T-helper 1 cell (primary cell): ENCODE measurements at places on chromosomes 1 and 21.

DNA sequence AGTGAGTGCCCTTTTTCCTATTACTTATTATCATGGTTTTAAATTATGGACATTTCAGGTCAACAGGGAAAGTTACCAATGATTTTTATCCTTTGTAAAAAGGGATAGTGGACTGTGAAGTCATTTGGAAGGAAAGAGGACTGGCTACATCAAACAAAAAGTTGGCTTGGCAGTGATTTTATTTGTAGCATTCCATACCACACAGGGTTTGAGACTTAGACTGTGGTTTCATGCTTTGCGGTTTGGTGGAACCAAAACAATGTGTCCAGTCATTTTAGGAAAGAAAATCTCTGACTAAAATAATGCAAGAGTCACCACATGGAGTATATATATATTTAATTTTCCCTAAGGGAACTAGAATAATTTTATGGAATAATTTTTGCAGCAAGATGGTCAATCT, 239.5 kb downstream of the HMCN1 start:
- DNase-seq, result no peak

GRCh38 chr1:22364764-22365163, 86.9 kb upstream of the ZBTB40 start:
- DNase-seq, result no peak

DNA sequence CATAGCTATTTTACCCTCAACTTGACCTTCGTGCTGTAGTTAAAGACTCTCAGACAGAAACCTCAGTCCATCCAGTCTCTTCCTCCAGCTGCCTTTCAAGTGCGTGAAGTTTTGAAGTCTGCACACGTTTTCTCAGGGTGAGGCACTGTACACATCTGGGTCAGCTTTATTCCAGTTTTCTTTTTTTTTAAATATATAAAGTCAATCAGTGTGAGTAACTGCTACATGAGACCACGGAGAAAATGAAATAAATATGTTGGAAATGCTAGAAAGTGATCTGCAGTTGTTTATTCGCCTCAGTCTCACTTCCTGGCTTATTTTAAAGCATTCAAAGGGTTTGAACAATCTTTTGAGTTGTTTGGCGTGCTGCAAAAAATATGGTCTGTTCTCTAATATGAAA, 135.7 kb downstream of the ROR1 start:
- DNase-seq, result no peak

GRCh38 chr1:180239145-180240096, 9.4 kb downstream of the LHX4 start:
- no peak for DNase-seq

- no peak for DNase-seq
These were observed 7.4 kb downstream of the GBP4 start for GRCh38 chr1:89191314-89191713.

DNA sequence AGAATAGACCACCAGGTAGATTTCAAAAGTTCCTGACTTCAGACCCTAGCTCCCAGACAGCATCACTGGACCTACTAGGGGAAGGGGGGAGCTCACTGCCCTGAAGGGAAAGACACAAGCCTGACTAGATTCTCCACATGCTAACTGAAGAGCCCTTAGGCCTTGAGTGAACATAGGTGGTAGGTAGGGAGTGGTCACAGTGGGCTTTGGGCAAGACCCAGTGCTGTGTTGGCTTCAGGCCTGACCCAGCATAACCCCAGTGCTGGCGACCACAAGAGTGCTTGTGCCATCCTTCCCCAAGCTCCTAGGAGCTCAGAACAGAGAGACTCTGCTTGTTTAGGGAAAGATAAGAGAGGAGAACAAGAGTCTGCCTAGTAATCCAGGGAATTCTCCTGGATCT, 51.1 kb upstream of the ACADM start:
- no peak for DNase-seq

DNA sequence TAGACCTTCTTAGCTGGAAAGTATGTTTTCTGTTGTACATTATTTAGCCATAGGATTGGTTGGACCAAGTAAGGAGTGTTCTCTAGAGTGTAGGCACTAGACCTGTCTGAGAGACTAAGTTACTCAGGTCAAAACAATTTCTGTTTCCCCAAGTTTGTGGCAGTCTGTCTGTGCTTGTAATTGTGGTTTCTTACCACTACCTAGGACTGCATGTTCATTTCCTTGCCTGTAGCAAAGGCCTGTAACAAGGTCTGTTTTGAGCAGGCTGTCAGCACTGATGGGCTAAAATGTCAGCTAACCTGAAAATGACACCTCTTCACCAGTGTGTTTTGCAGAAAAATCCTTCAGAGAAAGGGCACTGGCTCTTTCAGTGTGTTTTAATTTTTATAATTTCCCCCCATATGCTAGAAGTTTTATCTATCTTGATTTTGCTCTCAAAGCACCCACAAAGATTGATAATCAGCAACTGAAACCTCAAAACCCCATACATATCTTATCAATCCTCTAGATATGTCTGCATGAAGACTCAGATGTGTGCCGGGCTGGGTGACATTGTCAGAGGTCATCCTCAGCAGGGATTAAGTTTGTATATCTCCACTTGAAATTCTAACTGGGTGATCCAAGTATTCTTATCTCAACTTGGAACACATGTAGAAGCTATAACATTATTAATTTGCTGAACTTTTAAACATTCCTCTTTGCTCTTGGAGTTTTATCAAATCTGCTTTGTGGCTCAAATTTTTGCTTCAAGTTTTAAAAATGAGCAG, 50.7 kb upstream of the ST6GALNAC3 start:
- no peak for DNase-seq

DNA sequence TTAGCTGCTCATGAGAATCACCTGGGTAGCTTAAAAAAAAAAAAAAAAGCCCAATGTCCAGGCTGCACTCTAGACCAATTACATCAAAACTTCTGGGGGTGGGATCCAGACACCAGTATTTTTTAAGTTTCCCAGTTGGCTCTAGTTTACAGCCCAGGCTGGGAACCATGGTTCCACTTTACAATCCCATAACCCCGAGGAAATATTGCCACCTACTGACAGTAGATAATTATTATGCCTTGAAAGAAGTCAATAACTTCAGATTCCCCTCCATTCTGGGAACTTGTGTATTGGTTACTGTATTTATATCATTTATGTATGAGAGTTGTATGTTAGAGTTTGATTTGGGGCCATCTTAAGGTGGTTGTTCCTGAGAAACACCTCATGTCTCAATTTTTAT, 100.2 kb downstream of the SPATA46 start:
- DNase-seq, result no peak

GRCh38 chr1:230073371-230074035, 6.5 kb downstream of the GALNT2 start:
- no peak for DNase-seq

GRCh38 chr1:31399976-31400375, 13.0 kb upstream of the SERINC2 start:
- no peak for DNase-seq

- no peak for DNase-seq
These were observed 223.3 kb downstream of the GPATCH2 start for GRCh38 chr1:217407534-217408001.

DNA sequence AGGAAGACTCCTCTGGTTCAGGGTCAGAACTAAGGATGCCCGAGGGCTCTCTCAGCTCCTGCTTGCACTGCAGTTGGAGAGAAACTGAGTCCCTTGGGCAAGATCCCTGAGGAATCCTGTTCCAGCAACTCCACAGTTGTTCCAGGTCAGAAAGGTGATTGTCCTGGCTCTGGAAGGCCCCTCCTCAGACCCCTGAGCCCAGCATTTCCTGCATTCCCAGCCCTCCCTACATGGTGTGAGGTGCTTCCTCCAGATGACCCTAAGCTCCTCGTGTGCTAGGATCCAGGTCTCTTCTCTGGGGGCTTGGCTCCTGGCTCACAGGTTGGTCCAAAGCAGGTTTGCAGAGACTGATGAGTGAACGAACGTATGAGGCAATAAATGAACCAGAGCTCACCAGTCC, 11.5 kb downstream of the LDLRAD1 start:
- DNase-seq, result no peak

- no peak for DNase-seq
These were observed 5.1 kb upstream of the HDAC1 start for GRCh38 chr1:32286763-32287162.

DNA sequence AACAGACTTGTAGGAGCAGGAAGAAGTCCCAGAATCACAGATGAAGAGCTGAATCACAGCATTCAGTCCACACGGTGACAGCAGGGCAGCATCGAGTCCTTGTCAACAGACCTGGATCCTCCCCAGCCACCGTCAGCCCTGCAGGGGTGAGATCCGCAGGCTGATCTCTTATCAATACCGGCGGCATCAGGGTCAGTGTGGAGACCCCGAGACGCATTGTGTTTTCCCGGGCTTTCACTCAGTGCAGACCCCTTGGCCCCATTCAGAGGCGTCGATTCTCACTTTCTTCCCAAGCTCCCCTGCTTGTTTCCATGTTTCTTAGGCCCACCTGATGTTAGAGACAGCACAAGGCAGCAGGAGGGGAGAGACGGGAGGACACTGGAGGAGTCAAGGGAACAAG, 609.6 kb downstream of the PTPRU start:
- DNase-seq, result no peak

DNA sequence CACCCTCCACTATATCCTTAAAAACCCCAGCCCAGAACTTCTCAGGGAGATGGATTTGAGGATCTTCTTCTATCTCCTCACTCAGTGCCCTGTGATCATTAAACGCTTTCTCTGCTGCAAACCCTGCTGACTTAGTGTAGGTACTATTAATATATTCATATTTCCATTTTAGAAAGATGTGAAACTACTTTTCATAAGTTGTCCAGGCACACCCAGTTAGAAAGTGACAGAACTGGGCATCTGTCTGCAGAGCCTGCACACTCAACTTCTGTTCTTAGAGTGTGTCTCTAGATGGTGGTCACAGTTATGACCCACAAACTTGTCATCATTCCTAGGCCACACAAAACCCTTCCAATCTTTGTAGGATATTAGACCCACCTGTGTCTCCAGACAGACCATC, 55.0 kb downstream of the FCRL5 start:
- no peak for DNase-seq

DNA sequence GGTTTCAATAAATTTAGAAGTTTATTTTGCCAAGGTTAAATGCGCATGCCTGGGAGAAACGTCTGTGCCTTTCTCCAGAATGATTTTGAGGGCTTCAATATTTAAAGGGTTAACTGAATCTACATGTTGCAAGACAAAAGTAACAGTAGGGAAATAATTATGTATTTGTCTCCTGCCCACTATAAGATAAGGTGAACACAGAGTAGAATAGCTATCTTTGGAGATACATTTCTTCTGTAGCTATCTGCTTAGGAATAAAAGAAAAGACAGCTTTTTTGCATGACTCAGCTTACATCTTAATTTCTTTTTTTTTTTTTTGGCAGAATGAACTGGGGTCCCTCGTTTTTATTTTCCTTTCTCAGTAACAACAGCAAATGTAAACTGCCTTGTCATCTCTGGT, 1351.6 kb downstream of the AMY1C start:
- no peak for DNase-seq

DNA sequence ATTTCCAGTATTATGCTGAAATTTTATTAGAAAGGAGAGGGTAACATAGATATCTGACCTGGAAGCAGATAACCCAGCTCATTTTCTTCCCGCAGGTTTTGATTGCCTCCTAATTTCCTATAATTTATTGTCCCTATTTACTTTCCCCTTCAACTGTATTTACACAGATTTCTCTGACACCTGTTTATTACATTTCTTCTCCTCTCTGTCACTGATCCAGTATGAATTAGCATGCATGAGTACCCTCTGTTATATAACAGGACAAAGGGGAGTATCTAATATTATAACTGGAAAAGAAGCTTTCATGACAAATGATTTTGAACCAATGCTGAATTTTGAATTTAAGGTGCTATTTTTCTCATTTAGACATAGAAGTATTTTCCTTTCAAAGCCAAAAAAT, 37.4 kb downstream of the DENND1B start:
- DNase-seq, result no peak

- no peak for DNase-seq
These were observed 55.5 kb downstream of the CASQ2 start for GRCh38 chr1:115712911-115713609.

DNA sequence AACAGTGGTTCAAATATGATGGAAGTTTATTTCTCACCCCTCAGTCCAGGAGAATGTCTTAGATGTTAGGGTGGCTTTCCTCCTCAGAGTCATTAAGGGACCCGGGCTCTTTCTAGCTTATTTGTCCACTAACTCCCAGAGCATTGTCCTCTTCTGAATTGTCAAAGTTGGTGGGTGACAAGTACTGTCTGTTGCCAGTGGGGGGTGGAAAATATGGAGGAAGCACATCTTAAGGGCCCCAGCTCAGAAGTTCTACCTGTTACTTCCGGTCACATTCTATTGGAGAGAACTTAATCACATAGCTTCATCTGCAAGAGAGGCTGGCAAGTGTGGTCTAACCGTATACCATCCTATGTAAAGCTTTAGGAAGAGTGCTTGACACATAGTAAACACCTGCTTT, 7.1 kb downstream of the CLIC4 start:
- no peak for DNase-seq

GRCh38 chr1:160046494-160047110, 14.8 kb upstream of the PIGM start:
- DNase-seq, result peak; percentile 8

DNA sequence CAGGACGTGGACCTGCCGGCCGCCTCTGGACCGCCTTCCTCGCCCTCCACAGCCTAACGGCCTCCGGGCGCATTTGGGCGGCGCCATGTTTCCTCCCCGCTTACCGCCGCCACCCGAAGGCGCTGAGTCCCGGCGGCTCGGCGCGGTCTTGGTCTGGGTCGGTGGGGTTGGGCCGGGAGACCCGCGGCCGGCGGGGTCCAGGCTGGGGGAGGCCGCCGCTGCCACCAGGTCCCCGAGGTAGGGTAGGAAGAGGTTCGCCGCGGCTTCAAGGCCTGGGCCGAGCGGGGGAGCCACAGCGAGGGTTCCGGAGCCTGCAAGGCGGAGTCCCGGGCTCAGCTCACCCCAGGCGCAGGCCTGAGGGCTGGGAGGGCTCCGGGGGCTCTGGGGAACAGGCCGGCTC, 5.5 kb downstream of the OR2C3 start:
- no peak for DNase-seq

GRCh38 chr21:42036313-42036712, 26.2 kb upstream of the ZBTB21 start:
- no peak for DNase-seq
